ENCODE measurements at places on chromosomes 3 and 15.

DNA sequence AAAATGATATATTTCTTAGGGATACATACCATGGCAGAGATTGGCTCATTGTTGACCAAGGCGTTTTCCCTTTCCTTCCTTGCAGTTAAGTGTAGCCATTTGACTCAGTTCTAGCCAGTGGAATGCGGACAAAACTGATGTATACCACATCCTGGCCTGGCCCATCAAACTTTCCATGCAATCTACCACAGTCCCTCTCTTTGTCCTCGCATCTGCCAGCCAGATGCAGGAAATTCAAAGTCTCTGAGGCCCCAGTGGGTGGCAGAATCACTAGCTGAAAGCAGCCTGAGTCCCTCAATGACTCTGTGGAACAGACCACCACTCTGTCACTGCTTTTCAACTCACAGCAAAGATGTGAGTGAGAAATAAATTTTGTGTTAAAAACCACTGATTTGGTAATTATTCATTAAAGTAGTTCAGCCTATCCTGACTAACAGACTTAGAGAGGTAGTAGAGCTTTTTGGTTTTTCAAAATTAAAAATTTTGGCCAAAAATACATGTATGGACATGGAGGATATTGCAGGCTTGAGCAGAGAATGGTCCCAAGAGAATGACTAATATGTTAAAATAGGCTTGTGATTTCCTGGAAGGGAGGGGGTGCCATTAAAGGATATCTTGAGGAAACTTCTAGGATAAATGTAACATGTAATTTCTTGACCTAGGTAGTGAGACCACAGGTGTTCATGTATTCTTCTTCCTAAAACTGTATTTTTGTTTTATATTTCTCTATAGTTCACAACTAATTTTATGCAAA lies 10.9 kb downstream of the LRRFIP2 start:
- no peak for DNase-seq

DNA sequence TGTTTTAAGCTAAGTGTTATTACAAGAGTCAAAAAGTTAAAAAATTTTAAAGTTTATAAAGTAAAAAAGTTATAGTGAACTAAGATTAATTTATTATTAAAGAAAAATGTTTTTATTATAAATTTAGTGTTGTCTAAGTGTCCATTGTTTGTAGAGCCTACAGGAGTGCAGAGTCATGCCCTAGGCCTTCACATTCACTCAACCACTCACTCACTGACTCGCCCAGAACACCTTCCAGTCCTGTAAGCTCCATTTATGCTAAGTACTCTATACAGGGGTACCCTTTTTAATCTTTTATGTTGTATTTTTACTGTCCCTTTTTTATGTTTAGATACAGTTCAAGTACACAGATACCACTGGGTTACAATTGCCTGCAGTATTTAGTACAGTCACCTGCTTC lies 37.2 kb downstream of the EEFSEC start:
- DNase-seq, result no peak

DNA sequence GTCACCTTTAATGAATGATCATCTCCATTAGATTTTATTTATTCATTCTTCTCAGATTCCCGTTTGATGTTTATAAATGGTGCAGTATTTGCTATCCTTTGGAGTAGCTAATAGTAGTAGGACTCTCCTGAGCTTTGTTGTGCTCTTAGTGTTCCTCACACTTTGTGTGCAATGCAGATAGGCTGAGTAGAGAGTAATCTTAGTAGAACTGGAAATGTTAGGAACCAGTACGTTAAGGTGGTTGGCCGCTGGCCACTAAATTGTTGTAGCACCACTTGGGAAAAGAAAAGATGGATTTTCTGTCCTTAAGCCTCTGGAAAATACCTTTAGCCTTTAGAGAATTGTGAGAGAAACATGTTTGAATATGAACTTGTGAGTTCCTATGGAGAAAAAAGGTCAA lies 19.9 kb upstream of the EBLN2 start:
- DNase-seq, result no peak

GRCh38 chr3:116897382-116897781 lies 187.8 kb downstream of the TUSC7 start:
- DNase-seq, result no peak

DNA sequence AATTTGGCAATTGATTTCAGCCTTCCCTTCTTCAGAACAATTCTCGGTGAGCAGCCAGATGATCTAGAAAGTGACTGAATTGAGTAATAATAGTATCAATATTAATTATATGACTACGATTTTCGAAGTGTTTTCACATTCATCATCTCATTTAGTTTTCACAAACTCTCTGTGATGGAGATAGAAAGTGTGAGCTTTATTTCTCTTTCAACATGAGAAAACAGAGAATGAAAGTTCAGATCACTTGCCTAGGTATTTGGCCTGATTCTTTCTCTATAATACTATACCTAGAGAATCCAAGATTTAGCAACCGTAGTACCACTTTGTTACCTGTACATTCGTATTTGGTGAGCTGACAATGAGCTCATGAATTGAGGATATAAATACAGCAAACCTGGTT lies 739.2 kb upstream of the NR2F2 start:
- no peak for DNase-seq

DNA sequence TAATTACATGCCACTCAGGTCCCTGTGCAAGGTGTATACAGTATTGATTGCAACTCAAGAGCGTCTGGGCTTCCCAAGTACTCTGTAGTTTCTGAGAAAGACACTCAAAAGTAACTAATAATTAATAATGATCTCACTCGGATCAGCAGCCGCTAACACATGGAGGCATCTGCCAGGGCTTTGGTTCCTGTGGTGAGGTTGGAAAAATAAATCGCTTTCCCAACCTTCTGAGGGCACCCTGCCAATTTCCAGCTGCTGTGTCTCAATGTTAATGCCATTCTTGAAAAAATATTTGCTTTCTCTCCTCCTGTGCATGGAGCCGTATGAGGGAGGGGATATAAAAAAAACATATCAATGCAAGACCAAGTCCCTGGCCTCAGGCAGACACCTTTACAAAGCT lies 116.5 kb upstream of the SLC2A2 start:
- no peak for DNase-seq

GRCh38 chr15:90946941-90947576 lies 7.6 kb upstream of the RCCD1 start:
- no peak for DNase-seq

DNA sequence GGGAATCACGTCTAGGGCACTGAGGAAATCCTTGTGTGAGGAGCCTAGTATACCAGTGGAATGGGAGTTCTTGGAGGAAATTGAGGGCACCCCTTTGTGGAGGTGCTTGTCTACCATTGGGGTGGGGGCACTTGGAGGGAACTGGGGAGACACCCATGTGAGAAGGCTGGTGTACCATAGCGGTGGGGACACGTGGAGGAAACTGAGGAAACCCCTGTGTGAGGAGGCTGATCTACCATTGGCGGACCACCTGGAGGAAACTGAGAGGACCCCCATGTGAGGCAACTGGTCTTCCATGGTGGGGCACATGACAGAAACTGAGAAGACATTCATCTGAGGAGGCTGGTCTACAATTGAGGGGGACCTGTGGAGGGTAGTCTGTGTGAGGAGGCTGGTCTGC lies 164.5 kb downstream of the FBLN2 start:
- no peak for DNase-seq

GRCh38 chr3:20589275-20589674 lies 403.3 kb upstream of the SGO1 start:
- DNase-seq, result no peak

DNA sequence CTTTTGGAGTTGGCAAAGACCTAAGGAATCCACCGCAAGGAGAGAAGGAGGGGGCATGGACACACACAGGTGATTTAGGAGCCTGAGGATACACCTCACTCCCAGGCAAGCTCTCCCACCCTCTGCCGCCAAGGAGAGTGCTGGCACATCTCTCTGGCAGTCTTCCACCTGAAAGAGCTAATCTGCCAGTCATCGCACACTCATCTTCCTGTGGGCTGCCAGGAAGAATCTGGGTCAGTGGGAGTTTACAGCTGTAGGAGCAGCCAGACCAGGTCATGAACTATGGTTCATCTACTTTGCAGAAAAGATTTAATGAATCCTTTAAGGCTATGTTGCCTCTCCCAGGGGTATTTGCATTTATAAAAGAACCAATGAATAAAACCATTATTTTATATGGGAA lies 170.6 kb upstream of the TSC22D2 start:
- DNase-seq, result no peak

- no peak for DNase-seq
Measured at GRCh38 chr15:26838742-26839460, 28.0 kb upstream of the GABRA5 start.

Data from naive B cell (primary cell).